ENCODE measurements at places on chromosomes 7 and 10. TPM values are rescaled to one million over a fixed set of nuclear protein-coding genes. Genes with fewer than 3 reads are reported as not detected.

DNA sequence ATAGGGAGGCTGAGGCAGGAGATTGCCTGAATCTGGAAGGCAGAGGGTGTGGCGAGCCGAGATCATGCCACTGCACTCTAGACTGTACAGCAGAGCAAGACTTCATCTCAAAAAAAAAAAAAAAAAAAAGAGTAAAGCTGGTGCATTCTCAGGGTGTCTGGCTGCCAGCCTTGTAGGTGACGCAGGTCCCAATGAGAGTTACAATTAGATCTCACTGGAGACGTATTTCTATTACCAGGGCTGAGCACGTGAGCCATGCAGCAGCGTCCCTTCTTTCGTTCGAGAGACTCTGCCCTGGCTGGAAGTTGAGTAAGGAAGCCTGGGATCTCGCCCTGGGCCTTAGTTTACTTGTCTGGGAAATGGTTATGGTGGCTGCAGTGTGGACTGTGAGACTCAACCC, 22.4 kb upstream of the ZMIZ1 start:
- no peak overlapping the region for H3K4me3 ChIP-seq
- H3K36me3 ChIP-seq = no peaks in the 10 kb centered on the region
- H3K4me1 ChIP-seq = peaks cover 6% of the 10 kb centered on the region
- DNase-seq = no peak

DNA sequence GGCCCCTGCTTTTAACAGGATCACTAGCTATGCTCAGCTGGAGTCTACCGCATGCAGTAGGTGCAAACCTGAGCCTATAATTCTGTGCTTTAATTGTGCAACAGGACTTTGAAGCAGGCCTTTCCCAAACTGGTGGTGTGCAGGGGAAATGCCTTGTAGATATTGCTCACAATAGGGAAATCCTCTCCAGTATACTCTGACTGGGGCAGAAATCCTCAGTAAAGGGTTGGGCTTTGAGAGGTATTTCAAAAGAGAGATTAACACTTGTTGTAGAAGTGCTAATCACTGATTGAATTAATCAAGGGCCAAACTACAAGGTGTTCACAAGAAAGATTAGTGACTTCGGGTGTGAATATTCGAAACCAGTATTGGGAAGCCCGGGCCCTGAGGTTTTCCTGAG, 58.5 kb upstream of the EXOC6 start:
- no peaks in the 10 kb centered on the region for H3K36me3 ChIP-seq
- H3K27me3 ChIP-seq = no peaks in the 10 kb centered on the region
- H3K27ac ChIP-seq = no peak overlapping the region
- no peak for DNase-seq
- no peaks in the 10 kb centered on the region for H3K4me1 ChIP-seq

DNA sequence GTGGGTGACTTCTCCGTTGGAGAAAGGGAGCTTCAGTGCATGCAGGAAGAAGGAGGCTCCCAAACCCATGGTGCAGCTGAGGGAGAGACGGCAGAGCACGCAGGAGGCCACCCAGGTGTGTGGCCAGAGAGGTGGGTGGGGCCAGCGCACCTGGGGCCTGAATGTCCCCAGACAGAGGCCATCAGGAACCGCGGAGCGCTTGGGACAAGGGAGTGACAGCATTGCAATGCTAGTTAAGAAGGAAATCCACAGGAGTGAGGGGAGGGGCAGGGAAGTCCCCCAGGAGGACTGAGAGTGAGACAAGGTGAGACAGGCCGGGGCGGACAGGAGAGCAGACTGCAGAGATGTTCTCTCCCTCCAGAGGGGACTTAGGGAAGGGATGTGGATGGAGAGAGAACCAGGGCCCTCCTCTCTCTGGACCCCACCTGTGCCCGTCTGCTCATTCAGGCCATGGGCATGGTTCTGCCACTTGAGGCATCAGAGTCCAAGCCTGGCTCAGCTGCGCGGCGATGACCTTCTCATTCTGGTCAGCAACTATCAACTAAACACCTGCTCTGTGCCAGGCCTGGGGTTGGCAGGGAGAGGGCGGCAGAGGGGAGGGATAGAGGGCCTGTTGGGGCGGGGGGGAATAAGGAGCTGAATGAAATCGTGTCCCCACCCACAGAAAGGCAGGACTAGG, 69.4 kb upstream of the COL13A1 start:
- H3K4me3 ChIP-seq = no peak overlapping the region
- no peaks in the 10 kb centered on the region for H3K27me3 ChIP-seq
- no peaks in the 10 kb centered on the region for H3K36me3 ChIP-seq
- DNase-seq = no peak
- no peak overlapping the region for H3K27ac ChIP-seq
- no peaks in the 10 kb centered on the region for H3K4me1 ChIP-seq

DNA sequence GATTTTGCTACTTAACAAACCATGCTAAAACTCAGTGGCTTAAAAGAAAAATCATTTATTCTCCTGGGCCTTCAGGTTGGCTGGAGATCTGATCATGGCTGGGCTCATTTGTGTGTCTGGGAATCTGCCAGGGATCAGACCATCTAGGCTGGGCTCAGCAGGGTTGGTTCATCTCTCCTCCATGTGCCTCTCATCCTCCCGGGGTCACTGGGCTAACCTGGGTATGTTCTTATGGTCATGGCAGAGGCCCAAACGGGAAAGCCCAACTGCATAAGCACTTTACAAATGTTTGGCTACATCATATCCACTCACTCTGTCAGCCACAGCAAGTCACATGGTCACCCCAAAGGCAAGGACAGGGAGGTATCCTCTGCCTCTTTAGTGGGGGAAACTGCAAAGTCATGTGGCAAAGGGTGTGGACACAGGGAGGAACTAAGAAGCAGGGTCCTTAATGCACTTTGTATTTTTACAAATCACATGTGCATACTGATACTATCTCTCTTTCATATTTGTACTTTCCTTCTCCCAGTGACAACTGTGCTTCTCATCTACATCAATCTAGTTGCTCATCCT, 231.4 kb downstream of the BUB3 start:
- no peaks in the 10 kb centered on the region for H3K4me1 ChIP-seq
- H3K4me3 ChIP-seq = no peak overlapping the region
- H3K27ac ChIP-seq = no peak overlapping the region
- no peaks in the 10 kb centered on the region for H3K36me3 ChIP-seq

DNA sequence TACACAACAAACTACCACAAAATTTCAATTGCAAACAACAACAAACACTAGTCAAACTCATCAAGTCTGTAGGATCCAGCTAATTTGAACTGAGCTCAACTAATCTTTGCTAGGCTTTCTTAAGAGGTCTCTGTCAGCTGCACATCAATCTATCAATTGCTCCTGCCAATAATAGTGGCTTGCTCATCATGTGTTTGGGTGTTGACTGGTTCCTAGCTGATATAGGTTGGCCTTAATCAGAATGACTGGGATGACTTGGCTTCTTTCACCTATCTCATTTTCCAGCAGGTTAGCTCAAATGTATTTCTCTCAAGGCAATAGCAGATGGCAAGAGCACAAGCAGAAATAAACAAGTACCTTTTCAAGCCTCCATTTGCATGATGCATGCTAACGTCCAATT, 370.3 kb upstream of the NFE2L3 start:
- no peaks in the 10 kb centered on the region for H3K27me3 ChIP-seq
- H3K36me3 ChIP-seq = no peaks in the 10 kb centered on the region
- no peak for DNase-seq

DNA sequence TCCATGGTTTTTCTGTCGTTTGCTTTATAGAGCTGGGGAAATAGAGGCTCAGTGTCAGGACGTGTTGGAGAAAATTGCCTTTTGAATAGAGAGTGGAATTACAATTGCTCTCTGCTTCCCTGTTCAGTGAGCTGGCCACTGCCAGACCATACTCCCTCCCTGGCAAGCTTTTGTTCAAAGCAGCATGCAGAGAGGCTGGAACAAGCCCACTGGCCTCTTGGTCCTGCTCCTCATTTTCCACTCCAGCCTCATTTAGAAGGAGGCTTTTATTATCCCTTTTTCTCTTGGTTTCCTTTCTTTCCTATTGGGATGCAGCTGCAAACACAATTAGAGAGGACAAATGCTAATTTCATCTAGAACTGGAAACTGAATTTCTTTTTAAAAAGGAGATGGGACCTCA, 302.2 kb upstream of the PODXL start:
- no peak overlapping the region for H3K27ac ChIP-seq
- no peaks in the 10 kb centered on the region for H3K4me1 ChIP-seq
- H3K36me3 ChIP-seq = no peaks in the 10 kb centered on the region
- DNase-seq = no peak

- no peaks in the 10 kb centered on the region for H3K36me3 ChIP-seq
- no peak for DNase-seq
- peaks cover 6% of the 10 kb centered on the region for H3K4me1 ChIP-seq
- no peak overlapping the region for H3K4me3 ChIP-seq
- no peaks in the 10 kb centered on the region for H3K27me3 ChIP-seq
Observed at GRCh38 chr10:926075-926698, 5.3 kb downstream of the LARP4B start.

GRCh38 chr10:124210263-124210662, 116.9 kb upstream of the CHST15 start:
- H3K27ac ChIP-seq = no peak overlapping the region
- H3K36me3 ChIP-seq = no peaks in the 10 kb centered on the region
- H3K27me3 ChIP-seq = no peaks in the 10 kb centered on the region
- no peak for DNase-seq
- no peaks in the 10 kb centered on the region for H3K4me1 ChIP-seq

DNA sequence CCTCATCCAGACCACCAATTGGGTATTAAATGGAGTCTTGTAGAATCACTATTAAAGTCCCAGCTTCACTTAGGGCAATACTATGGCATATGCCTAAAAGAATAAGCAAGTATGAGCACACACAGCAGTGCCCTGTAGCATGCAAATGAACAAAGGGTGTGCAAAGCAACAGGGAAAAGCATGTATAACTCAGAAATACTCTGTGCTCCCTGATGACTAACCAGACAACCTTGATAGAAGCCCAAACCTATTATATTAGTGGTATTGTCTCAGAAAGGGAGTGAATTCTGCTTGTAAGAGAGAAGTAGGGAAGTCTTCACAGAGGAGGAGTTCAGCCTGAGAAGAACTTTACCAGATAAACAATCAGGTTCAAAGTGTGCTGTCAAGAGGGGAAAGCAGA, 131.2 kb downstream of the DGKI start:
- H3K36me3 ChIP-seq = no peaks in the 10 kb centered on the region
- H3K27me3 ChIP-seq = no peaks in the 10 kb centered on the region
- no peak for DNase-seq
- H3K27ac ChIP-seq = no peak overlapping the region
- no peaks in the 10 kb centered on the region for H3K4me1 ChIP-seq

DNA sequence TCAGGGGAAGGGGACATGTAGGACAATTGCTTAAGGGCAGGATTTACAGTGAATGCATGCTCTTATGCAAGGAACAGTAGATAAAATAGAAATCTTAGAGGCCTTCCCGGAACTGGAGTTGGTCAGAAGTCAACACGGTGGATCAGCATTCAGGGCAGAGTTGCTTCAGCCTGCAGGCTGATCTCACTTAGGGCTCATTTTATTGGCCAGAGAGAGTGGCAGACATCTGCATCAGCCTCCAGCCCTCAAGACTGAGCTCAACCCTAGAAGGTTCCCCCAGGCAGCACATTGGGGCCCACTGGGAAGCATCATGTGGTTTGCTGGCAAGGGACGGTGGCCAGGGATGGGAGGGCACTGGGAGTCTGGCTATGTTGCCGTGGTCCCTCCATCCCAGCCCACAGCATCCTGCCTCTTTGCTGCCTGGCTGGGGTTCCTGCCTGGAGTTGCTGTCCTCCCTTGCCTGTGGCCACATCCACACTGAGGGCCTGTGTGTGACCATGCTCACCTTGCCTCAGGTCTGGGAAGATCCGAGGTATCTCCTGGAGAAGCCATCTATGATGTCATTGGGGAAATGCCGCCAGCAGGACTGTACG, 13.0 kb downstream of the SCART1 start:
- no peaks in the 10 kb centered on the region for H3K27me3 ChIP-seq
- H3K4me3 ChIP-seq = no peak overlapping the region
- no peak overlapping the region for H3K27ac ChIP-seq
- H3K4me1 ChIP-seq = peaks cover 7% of the 10 kb centered on the region
- DNase-seq = no peak

GRCh38 chr10:132484922-132485321, 52.7 kb upstream of the INPP5A start:
- no peaks in the 10 kb centered on the region for H3K36me3 ChIP-seq
- no peak overlapping the region for H3K27ac ChIP-seq
- H3K27me3 ChIP-seq = no peaks in the 10 kb centered on the region
- H3K4me3 ChIP-seq = no peak overlapping the region
- H3K4me1 ChIP-seq = no peaks in the 10 kb centered on the region
- no peak for DNase-seq

DNA sequence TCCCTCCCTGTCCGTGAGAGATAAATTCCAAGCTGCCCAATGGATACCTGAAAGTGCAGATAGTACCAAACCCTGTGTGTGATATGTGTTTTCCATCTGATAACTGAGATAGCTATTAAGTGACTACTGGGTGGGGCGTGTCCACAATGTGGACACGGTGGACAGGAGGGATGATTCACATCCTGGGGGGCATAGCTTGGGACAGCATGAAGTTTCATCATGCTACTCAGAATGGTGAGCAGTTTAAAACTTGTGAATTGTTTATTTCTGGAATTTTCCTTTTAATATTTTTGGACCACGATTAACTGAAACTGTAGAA, 158.6 kb downstream of the CREB5 start:
- peaks cover 14% of the 10 kb centered on the region for H3K27me3 ChIP-seq
- no peak overlapping the region for H3K27ac ChIP-seq
- H3K4me1 ChIP-seq = no peaks in the 10 kb centered on the region
- no peak for DNase-seq

DNA sequence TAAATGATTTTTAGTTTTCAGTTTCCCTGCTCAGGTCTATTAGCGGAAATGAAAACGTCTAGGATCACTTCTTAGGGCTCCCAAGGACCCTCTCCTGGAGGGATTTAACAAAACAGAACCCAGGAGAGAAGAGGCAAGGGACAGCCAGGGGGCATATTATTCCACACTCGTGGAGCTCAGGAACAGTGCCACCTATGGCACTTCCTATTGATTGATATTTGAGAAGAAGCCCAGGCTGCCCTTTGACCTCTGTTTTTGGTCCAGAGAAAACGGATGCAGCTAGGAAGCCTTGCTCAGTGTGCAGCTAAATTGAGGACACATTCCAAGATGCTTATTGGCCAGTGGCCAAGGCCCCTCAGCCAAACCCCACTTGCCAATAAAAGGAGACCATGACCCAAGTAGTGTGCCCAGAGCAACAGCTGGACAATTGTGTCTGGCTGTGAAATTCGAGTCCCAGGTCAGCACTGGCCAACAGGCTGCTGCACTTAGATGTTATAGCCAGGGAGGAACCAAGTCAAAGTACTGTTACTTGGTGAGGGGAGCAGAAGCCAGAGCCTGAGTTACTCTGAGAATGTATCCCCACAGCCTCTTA, 24.0 kb upstream of the GPNMB start:
- H3K27ac ChIP-seq = no peak overlapping the region
- no peak overlapping the region for H3K4me3 ChIP-seq
- no peaks in the 10 kb centered on the region for H3K4me1 ChIP-seq
- H3K27me3 ChIP-seq = no peaks in the 10 kb centered on the region

The TFPI2 gene
- 1.5 TPM for total RNA-seq

The ATG9B gene
- not detected for total RNA-seq

The NUTM2D gene
- 1.8 TPM for total RNA-seq

The PRF1 gene
- 2.8 TPM for total RNA-seq

The CRYGN gene
- not detected for total RNA-seq

The CTAGE15 gene
- total RNA-seq = 0.28 TPM

Data from liver (tissue), 10 donors.